Right ventricle myocardium inferior (tissue), 1 donor: ENCODE measurements at places on chromosomes 4 and X. TPM values are rescaled to one million over a fixed set of nuclear protein-coding genes. Genes with fewer than 3 reads are reported as not detected.

Gene ADAM29
- total RNA-seq = not detected

- no peak for DNase-seq
Measured at GRCh38 chr4:139794158-139794954, 128.7 kb downstream of the MGST2 start.

- no peak for DNase-seq
Measured at GRCh38 chr4:151152028-151152427, 52.6 kb downstream of the RPS3A start.

DNA sequence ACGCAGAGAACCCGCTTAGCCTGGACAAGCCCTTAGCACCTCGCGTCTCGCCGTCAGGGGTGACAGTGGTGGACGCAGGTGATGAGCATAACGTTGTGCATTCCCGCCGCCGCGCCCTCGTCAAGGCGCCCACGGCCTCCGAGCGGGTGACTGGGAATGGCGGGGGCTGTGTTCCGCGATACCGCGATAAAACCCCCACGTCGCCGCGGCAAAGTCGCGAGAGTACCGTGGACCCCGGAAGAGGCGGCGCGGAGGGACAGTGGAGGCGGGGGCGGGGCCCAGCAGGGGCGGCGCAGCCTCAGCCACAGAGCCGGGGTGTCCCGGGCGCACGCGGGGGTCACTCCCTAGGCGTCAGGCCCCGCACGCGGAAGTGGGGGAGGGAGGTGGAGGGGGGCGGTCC, 53.8 kb downstream of the ZFYVE28 start:
- DNase-seq = peak; percentile 81

GRCh38 chr4:87657525-87657924, 7.4 kb downstream of the DMP1 start:
- DNase-seq = no peak

Gene CENPVL2
- total RNA-seq = not detected

DNA sequence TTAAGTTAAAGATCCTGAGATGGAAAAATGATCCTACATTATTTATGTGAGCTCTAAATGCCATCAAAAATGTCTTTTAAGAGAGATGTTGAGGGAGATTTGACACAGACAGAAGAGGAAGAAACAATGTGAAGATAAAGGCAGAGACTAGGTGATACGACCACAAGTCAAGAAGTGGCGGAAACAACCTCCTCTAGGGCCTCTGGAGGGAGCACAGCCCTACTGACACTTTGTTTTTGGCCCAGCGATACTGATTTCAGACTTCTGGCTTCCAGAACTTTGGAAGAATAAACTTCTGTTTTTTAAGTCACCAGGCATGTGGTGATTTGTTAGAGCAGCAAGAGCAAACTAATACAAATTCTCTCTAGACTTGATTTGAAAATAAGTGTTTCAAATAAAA, 1216.1 kb downstream of the FSTL5 start:
- DNase-seq = no peak

GRCh38 chr4:38663801-38664705, at the start of gene KLF3:
TSS of gene KLF3 (plus strand) at chr4:38664199. CDS start at chr4:38680626, 16,427 bp downstream.
- peak; percentile 99 for DNase-seq

Gene TCP11X2
- total RNA-seq = not detected

- peak; percentile 37 for DNase-seq
Measured at GRCh38 chr4:7112656-7113055, 44.8 kb upstream of the GRPEL1 start.

DNA sequence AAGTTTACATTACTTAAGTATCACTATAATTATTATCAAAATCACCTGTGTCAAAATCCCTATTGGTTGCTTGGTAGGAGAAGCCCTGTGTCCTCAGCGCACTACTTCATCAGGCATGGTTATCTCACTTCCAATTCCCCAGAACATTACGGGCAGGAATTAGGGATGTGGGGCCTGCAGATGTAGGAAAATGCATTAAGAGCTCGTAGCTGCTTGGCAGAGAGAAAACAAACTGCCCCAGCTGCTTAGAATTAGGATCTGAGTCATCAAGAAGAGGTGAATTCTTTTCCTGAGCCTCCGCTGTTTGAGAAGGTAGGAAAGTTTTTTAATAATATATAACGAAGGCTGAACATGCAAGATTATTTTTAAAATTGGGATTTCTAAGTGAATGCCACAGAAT, 31.1 kb upstream of the CLNK start:
- DNase-seq = no peak

DNA sequence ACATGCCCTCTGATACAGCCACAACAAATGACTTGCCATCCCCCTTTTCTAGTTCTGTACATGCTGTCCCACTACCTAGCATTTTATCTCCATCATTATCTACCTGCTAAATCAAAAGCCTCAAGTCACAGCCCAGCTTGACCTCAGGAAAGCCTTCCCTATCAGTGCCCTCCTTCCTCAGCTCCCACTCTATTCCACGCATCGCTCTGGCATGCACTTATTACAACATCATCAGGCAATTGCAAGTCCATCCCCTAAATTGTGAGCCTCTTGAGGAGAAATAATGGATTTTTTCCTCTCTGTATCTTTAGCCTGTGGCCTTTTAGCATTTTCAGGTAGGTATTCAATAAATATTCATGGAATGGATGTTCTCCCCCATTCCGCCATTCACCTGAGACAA, 5.7 kb downstream of the ARL13A start:
- DNase-seq = no peak

DNA sequence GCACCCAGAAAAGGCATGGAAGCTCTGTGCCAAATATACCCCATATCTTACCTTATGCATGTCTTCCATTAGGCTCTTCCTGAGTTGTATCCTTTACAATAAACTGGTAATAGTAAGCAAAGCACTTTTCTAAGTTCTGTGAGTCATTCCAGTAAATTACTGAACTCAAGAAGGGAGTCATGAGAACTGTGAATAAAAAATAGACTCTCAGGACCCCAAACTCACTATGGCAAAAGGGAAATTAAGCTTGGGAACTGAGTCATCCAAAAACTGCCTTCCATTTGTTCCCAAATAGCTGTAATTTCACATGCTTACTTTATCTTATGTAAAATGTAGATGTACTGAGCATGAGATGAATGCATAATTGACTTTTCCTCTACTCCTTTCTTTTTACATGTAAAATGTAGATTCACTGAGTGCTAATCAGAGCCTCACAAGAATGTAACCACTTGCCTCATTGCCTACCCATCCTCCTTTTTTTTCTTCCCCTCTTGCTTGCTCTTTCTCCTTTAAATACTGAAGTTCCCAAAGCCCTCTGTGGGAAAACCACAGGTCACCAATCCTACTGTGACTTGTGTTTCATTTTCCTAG, 8.1 kb downstream of the TCEAL3 start:
- DNase-seq = no peak

DNA sequence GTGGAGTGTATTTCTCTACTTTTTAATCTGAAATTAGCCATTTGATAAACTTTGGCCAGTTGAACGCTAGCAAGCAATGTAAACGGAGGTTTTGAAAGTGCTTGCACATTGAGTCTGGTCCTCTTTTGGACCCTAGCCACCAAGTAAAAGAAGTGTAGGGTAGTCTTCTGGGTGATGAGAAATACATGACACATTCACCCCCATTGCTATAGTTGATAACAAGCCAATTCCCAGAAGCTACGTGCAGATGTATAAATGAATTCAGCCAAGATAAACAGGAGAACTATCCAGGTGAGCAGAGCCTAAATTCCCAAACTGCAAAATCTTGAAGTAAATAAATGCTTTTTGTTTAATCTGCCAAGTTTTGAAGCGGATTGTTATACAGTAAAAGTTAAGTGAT, 965.4 kb upstream of the GRIA3 start:
- DNase-seq = no peak

DNA sequence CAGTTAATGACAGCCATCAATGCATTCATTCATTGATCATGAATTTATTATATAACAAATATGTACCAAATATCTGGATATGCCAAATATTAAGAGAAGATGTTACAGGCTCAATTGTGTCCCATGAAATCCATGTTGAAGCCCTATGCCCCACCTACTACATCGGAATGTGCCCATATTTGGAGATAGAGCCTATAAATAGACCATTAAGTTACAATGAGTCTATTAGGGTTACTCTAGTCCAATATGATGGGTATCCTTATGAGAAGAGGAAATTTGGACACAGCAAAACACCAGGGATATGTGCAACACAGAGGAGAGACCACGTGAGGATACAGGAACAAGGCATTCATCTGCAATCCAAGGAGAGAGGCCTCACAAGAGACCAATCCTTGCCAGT, 634.5 kb downstream of the DMD start:
- no peak for DNase-seq
